ENCODE measurements at places on chromosomes 7 and 10.

DNA sequence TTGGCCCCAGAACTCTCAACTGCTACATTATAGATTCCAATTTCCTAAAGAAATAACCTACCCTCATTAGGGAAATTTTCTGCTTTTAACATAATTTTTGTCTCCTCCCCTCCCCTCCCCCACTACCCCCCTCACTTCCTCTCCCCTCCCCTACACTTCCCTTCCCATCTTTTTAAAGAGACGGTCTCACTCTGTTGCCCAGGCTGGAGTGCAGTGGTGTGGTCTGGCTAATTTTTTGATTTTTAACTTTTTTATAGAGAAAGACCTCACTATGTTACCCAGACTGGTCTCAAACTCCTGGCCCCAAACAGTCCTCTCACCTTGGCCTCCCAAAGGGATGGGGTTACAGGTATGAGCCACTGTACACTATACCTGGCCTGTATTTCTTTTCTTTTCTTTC, 30.5 kb upstream of the C1GALT1 start:
- no peak for DNase-seq

DNA sequence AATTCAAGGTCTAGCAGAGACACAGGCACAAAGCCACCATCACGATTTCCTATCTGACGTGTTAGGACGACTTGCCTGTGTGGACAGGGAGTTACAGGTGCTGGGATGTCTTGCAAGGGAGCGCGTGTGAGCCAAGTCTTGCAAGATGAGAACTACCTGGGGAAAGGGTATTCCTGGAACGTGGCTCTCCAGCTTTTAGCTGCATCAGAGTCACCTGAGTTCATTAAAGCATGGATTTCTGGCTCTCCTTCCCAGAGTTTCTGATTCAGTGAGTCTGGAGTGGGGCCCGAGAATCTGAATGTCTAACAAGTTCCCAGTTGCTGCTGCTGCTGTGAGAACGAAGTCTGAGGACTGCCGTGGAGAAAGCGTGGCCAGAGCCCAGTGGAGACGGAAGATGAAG, 30.0 kb upstream of the RNF32 start:
- DNase-seq: no peak

DNA sequence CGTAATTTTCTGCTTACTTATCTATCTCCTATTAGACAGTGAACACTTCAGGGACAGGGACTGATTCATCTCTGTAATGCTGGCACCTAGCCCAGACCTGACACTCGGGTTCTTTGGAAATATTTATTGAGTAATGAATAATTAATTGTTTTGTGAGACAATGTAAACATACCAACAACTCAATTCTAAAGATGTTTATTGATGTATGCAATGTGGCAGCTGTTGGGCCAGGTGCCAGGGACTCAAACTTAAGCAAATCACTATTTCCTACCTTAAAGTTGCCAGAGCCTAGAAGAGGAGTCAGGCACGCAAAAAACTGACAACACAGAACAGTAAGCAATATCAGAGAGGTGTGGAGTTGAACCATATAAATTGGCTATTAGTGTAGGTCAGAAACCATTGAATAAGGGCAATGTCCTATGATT, 63.6 kb upstream of the BMPER start:
- no peak for DNase-seq

- DNase-seq: no peak
Observed at GRCh38 chr7:128867842-128868623, 5.4 kb downstream of the ATP6V1F start.

- DNase-seq: no peak
Observed at GRCh38 chr10:24952143-24952706, at the start of gene PRTFDC1. TSS of gene PRTFDC1 (minus strand) at chr10:24952606. CDS start at chr10:24952575, 31 bp downstream.

DNA sequence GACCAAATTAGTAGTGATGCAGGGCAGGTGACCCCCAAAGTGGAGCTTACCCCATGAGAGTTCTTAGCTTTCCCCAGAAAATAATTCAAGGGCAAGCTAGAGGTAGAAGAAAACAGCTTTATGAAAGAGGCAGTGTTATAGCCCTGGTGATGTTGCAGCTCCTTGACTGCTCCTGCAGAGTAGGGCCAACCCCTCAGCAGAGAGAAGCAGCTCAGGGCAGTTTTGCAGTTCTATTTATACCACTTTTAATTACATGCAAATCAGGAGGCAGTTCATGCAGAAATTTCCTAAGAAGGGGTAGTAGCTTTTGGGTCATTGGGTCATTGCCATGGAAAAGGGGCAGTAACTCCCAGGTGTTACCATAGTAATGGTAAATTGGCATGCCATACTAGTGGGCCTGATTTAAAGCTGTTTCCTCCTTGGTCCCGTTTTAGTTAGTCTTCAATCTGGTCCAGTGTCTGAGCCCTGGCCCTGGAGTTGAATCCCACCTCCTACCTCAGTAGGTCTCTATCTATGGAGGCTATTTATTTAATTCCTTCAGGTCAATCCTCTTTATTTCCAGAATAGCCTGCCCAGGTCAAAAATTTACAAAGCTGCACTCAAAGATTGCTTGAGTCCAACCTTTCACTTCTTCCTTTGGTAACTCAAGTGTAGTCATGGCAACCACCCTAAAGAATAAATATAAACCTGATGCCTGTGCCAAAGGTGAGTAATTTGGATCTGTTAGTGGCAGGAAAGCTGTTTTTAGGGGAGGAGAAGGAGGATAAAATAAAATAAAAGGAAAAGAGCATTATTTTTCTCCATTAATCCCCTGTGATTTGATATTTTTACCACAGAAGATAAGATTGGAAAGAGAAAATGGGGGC, 29.5 kb downstream of the PLXDC2 start:
- DNase-seq: no peak

GRCh38 chr10:65571011-65571570, 1354.7 kb upstream of the LRRTM3 start:
- DNase-seq: no peak

DNA sequence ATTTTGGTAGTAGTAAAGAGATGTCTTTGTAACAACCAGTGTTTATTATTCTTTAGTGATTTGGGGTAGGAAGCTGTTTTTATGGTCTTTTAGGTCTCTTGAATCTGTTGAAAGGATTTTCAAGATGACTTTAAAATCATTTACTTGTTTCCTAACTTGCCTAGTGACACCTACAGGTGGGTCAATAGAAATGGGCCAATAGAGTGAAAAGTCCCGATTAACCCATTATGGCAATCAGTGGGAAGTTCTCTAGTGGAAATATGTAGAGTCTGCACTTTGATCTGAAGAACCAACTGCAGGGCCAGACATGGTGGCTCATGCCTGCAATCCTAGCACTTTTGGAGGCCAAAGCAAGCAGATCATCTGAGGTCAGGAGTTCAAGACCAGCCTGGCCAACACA, 374.7 kb upstream of the BMPER start:
- DNase-seq: no peak

DNA sequence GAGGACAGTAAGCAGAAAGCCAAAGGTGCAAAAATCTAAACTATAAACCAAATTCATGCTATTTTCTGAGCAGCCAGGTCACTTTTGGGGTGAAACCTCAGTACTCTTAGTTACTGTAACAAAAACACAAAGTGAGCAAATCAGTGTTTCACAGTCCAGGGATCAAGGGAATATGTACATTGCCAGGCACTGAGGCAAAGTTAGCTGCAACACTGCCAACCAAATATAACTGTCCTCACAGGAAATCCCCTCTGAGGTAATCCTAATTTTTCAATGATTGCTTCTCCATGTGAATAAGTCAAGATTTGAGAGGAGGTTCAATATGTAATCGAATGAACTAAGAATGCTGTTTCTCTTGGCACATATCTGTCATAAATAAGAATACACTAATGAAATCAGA, 229.7 kb downstream of the TSPAN12 start:
- no peak for DNase-seq

DNA sequence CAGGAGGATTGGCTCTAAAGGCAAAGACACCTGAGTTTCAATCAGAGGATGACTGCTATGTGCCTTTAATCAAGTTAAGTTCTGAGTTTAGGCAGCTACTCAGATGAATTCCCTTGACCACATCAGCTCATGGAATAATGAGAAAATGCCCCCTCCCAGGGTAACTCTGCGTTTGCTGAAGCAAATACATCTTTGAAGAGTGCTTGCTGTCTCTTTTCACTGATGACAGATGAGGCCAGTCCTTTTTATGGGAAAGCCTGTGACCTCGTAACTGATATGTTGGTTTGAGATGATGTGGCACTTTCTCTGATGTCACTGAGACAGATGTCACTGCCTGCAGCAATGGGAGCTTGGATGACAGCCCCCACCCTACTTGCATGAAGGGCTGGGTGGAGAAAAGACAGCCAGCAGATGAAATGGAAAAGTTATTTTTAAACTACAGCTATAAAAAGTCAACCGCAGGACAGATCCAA, 43.7 kb upstream of the DGKI start:
- DNase-seq: no peak

GRCh38 chr7:104341546-104341945, 13.1 kb downstream of the LHFPL3 start:
- no peak for DNase-seq

GRCh38 chr7:14766747-14767146, 135.8 kb downstream of the DGKB start:
- DNase-seq: no peak

DNA sequence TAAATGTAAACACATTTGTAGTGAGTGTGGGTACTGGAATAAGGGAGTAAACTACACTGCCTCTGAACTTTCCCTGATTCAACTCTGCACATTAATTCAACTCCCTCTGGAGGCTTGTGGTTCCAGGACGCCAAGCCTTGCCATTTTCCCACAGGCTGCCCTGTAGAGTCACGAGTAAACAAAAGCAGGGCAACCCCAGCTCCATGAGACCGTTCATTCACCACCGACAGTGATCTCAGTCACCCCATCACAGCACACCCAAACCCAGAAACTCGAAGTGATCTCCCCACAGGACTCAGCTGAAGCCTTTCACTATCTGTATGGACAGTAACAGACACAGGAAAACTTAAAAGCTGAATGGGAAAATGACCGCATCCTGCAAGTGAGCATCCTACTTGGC, 218.8 kb upstream of the FRMD4A start:
- no peak for DNase-seq

DNA sequence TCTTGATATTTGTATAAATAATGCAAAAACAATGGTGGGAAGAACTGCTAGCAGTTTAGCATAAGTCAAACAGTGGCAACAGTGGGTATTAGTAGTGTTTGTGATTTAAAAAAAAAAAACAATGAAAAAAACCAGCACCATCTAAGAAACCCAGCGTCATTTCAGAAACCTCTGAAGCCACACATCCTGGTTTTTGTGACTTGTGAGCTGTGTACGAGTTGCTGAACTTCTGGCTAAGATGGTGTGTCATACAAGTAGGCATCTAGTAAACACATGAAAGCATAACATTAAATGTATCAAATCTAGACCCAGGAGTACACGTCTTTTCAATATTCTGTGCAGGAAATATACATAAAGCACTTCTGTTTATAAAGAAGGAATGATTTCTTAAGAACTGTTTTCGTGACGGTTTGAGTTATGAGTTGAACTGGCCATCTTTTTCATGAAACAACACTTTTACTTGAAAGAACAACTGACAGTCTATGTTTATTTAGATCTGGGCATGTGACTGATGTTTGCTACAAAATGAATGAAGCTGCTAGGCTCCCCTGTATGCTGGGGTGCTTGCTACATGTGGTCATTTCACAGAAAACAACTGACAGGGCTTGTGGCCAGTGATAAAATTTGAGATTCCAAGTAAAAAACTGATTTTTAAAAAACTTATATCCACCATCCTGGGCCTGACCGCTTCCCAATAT, 143.5 kb downstream of the PIP4K2A start:
- no peak for DNase-seq

- no peak for DNase-seq
Observed at GRCh38 chr10:37992083-37992482, 15.6 kb upstream of the ZNF25 start.

GRCh38 chr7:112692333-112692732, 97.9 kb downstream of the TMEM168 start:
- DNase-seq: no peak

DNA sequence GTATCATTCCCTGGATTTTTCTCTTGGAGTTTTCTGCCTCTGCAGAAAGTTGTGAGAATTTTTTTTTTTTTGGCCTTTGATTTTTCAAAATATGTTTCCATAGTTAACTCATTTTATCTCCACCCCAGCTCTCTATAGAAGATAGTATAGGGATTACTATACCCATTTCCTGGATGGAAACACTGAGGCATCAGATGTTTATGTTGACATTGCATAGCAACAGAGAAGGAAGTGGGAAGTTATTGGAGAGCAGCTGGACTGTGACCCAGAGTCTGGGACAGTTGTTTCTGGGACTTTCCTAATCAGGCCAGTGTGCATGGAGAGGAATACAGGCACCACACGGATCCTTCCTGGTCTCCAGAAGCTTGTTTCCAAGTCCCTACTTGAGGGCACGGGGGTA, 158.0 kb downstream of the CDH23 start:
- DNase-seq: no peak

Measured in GDM1 (cell line).